ENCODE measurements at places on chromosomes 16 and 17.

GRCh38 chr17:71412803-71413202 lies 708.0 kb upstream of the SOX9 start:
- no peak for DNase-seq

- no peak for DNase-seq
These were observed 147.8 kb downstream of the NTN1 start for GRCh38 chr17:9169116-9169515.

DNA sequence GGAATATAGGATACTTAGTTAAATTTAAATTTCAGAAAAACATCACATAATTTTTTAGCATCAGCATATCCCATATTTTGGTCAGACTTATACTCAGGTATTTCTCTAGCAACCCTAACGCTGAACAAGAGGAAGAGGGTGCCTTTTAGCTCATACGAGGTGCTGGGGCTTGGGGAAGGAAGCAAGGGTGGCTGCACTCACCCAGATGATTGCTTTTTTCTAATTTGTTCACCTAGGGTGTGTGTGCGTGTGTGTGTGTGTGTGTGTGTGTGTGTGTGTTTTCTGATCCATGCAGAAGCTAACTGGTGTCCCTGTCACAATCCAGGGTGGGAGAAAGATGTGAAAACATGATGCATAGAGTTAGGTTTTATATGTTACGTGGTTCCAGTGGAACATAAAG lies 81.2 kb downstream of the WNT3 start:
- DNase-seq: no peak

DNA sequence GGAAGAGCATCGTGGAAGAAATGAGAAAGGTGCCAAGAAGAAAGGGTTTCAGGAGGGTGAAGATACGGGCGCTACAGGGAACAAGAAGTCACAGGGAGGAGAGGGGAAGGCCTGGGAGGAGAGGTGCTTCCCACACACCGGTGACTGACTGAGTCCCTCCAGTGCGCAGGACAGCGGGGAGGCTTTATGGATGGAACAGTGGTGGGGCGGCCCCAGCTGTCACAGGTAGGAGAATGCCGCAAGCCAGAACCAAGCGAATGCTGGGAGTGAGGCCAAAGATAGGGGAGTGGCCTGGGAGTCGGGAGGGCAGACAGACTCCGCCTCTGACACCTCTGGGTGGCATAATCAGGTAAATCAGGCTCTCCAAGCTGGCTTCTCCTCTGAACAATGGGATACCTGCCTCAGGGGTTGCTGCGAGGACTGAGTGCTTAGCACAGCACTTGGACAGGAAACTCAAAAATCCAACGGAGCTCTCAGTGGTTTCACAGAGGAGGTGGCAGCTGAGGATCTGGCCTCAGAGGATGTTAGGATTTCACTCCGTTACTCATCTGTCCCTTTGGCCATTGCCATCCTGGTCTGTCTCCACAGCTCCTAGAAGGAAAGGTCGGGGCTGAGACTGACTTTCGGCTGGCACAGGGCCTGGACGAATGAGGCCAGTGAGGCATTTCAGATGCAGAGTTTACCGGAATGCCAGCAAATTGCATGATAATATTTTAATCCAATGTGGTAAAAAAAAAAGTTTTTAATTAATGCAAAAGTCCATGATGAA lies 717 bp upstream of the CNP start:
- peak; percentile 67 for DNase-seq

DNA sequence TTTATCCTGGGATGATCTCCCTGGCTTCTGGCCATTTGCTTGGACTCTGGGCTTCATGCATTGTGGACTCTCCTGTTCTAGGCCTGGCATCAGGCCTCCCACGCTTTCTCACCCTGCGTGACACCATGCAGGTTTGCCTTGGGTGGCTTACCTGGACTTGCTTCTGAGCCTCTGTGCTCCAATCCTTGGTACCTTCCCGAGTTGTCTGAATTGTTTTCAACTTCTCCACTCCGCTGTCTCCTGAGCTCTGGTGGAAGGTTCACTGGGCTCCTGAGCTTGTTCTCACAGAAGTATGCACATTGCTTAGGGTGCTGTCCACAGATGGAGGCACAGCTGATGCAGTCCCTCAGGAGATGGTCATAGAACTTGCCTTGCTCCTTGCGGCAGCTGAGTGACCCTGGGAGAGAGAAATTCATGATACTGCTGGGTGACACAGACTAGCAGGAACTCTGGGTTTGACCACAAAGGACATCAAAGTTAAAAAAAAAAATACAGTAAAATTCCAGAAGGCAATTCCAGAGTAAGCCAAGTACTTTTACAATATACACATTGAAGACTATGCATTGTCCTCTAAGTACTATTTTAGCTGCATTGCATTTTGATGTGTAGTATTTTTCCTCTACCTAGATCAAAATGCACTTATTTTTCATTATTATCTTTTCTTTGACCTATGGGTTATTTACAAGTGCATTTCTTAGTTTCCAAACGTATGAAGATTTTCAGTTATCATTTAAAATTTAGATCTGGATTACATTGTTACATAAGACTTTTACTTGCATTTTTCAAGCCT lies 23.1 kb downstream of the TNFRSF13B start:
- DNase-seq: no peak

GRCh38 chr17:20999841-21000532 lies 42.8 kb downstream of the USP22 start:
- DNase-seq: no peak

GRCh38 chr17:82175951-82176350 lies 36.7 kb downstream of the CCDC57 start:
- no peak for DNase-seq

DNA sequence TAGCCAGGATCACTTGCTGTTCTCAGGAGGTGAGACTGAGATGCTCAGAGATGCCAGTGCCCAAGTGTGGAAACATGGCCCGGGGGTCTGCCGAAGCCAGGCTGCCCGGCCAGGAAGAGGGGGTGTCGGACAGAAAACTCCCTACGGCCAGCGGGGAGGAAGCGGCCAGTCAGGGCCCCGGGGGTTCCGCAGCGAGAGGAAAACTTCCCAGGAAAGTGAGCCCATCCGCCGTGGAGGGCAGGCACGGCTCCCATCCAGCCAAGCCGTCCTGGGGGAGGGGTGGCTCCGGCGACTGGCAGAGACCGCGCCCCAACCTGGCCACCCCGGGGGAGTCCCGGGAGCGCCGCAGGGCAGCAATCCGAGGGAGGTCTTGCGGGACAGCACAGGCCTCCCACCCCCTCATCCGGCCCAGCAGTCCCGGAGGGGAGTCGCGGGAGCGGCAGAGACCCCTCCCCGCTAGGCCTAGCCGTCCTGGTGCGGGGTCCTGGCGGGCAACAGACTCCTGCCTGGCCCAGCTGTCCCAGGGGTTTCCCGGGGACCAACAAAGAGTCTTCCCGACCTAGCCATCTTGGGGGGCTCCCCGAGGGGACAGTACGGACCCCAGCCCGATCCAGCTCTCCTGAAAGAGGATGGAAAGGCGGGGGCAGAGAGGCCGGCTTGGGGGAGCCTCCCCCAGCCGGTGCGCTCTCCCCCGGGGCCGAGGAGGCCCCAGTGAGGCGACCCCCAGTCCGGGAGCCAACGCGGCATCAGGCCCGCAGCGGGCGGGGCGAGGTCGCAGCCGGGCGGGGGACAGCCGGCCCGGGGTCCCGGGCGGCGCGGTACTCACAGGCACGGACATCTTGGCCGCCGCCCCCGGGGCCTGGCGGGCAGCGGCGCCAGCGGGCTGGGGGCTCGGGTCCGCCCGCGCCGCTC lies 13.8 kb upstream of the BCAR1 start:
- DNase-seq: no peak

GRCh38 chr16:86134802-86135461 lies 236.0 kb downstream of the IRF8 start:
- no peak for DNase-seq

GRCh38 chr17:68580236-68580770 lies 20.9 kb downstream of the FAM20A start:
- no peak for DNase-seq

GRCh38 chr16:84041881-84042280 lies 714 bp downstream of the SLC38A8 start:
- DNase-seq: no peak
